ENCODE measurements at places on chromosomes 6 and 20.

GRCh38 chr6:122833021-122833491 lies 44.0 kb downstream of the SMPDL3A start:
- no peak for DNase-seq

GRCh38 chr6:113854531-113855499 lies 2.3 kb upstream of the MARCKS start:
- DNase-seq: peak; percentile 38

- DNase-seq: no peak
Observed at GRCh38 chr20:20060234-20060998, 8.1 kb downstream of the CFAP61 start.

- no peak for DNase-seq
Observed at GRCh38 chr6:82493467-82493866, 129.8 kb downstream of the TPBG start.

DNA sequence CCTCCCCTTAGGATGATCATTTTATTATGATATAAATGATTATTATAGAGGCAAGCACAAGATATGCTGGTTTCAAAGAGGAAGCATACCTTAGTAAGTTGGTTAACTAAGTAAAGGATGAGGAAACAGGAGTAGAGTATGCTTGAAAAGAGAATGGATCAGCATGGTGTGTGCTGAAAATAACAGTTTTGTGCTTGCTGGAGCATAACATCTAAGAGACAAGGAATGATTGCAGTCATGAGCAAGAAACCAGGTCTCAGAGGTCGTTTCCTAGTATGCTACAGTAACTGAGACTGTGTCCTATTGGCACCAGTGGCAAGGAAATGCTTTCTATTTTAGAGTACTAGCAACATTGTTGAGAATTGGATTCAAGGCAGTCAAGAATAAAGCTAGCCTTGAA lies 34.1 kb downstream of the CDC40 start:
- DNase-seq: no peak

DNA sequence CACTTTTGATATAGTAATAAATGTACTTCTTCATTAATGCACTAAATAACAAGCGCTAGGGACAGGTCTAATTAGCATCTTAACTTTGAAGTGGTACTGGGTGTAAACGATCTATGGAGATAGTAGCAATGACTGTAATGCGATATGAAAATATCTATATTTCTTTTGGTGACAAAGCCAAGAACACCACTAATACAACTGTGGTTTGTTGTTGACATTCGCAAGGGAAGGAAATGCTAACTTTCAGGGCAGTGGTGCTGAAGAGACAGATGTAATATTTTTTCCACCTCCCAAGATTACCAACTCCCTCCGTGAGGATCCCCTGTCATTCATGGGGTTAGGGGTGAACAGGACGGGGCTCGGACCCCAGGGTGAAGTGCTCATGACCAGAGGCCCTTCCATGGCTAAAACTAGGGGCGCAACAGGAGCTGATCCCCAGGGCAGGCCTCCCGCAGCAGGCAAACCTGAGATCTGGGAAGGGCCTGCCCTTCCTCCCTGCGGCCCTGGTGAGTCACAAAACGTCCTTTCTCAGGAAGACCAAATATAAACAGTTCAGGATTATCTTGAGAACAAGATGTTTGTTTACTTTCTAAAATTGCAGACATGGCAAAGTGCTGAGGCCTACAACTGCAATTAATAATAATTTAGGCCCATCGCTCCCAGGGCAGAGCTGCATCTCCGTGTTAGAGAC lies 65.0 kb upstream of the TOX2 start:
- no peak for DNase-seq

DNA sequence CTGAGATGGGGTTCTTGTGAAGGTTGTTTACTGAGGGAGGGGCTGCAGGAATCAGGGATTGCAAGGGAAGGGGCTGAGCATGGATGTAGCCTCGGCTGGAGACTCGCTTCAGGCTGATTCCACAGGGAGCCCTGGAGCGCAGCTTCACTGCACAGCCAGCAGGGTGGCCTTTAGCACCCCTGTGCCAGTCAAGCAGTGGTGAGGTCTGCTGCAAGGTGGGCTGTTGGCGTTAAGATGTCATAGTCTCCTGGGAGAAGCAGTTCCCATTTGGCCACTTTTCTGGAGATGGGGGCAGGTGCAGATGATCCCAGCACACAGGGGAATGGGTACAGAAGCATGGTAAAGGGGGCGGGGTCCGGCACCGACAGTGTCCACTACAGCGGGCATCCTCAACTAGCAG lies 126.3 kb downstream of the TOX2 start:
- no peak for DNase-seq

- DNase-seq: no peak
Observed at GRCh38 chr20:38321959-38322598, 18.1 kb downstream of the BPI start.

DNA sequence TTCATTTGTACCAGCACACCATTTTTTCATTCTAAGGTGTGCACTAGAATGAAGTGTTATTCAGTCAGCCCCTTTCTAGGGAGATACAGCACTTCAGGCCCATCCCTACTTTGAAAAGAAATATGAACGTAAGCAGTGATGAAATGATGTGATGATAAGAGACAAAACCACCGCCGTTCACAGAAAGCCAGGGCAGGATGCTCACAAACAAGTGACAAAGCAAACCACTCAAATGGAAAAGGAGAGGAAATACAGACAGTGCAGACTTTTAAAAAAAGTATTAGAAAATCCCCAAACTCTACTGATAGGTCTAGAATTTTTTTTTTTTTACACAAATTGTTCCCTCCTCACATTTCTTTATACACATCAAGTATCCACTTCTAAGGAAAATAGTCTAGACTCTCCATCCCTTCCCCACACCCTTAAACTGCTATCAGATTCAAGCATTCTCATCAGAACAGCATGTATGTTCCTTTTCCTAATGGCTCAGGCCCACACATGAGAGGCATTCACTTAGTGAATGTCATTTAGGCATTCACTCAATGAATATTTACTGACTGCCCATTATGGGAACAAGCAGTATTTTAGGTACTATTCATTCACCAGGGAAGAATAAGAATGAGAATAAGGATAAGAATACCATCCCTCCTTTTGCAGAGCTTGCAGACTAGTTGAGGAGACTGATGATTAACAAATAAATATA lies 243.5 kb downstream of the GMPR start:
- DNase-seq: peak; percentile 45

DNA sequence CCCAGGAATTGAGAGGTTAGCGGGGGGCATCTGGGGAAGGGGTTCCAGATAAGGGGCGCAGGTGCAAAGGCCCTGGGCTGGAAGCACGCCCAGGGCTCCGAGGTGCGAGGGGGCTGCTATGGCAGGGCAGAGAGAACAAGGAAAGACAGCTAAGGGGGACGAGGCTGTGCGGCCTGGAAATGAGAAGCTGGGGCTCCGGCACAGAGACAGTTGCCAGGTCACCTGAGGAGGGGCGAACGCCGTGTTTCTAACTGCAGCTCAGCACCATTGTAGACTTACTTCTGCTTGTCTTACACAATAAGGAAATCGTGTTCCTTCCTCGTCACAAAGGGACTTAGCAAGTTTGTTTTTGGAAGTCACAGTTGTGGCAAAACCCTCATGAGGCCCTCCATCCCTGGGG lies 68.9 kb upstream of the TBXT start:
- DNase-seq: no peak

GRCh38 chr6:39496915-39497314 lies 174.4 kb upstream of the KCNK16 start:
- no peak for DNase-seq

GRCh38 chr6:52125572-52125971 lies 38.2 kb upstream of the PKHD1 start:
- DNase-seq: no peak

DNA sequence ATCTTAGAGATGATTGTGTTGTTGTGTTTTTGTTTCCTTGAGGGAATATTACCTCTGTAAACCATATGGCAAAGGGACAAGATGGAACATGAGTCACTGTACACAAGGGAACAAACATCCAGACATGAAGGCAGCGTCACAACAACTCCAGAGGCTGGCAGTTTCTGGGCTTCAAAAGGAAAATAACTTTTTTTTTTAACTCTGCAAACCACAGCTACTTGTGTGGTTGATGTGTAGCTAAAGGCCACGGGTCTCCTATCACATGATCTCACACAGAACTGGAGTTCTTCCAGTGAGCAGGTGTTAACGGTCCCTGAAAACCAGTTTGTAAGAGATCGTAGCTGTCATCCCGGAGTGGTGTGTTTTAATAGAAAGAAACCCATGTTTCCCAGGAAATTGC lies 33.2 kb upstream of the HBS1L start:
- peak; percentile 23 for DNase-seq
